Umbilical cord (tissue), 2 donors: ENCODE measurements at places on chromosomes 6 and 20. TPM values are rescaled to one million over a fixed set of nuclear protein-coding genes. Genes with fewer than 3 reads are reported as not detected.

Gene BNIP5
- 1.2 TPM for total RNA-seq

Gene ABHD16B
- not detected for total RNA-seq

Gene MMP24
- 0.24 TPM for total RNA-seq

Gene PXMP4
- total RNA-seq, result 11.3 TPM

Gene IP6K3
- 4.1 TPM for total RNA-seq

Gene PRDM1
- total RNA-seq, result 7.9 TPM

Gene PROKR2
- total RNA-seq, result not detected

Gene MUC22
- 6.5 TPM for total RNA-seq

Gene ULBP1
- total RNA-seq, result 1.2 TPM

Gene C4B
- total RNA-seq, result 32.3 TPM

Gene SPINT4
- total RNA-seq, result not detected

Gene TENT5A
- total RNA-seq, result 99.0 TPM

Gene CCM2L
- total RNA-seq, result 7.9 TPM

DNA sequence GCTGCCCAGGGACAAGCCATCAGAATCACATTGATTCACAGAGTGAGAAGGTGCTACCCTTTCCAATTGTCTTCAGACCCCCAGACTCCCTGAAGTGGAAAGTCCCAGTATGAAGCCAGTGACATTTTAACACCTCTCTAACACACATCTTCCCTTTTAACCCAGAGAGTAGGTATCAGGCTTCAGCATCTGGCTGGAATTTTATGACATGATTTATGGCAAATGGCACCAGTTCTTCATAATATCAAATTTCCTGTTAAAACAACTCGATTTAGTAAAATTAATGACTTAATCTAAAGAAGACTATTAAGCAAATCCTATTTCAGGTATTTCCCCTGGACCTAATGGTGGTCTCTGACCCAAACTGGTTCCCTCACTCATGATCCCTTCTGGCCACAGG is 25.0 kb downstream of the KCNB1 start:
- DNase-seq, result no peak

DNA sequence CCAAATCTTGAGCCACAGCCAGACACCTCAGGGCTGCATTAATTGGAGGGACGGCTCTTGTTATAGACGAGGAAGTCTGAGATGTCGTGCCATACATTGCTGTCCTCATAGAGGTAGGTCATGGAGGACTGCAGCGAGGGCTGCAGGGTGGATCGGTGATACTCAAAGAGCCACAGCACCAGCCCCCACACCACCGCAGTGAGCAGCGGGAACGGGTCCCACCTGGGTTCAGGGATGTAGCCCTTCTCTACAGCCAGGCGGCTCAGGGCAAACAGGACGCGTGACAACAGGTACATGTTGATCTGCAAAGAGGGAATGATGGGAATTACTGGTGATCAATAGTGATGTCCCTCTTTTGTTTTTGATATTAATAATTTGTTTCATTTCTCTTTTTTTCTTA is 12.4 kb downstream of the PXMP4 start:
- DNase-seq, result no peak

GRCh38 chr6:149840345-149841075 is 23.6 kb downstream of the LRP11 start:
- DNase-seq, result peak; percentile 56

DNA sequence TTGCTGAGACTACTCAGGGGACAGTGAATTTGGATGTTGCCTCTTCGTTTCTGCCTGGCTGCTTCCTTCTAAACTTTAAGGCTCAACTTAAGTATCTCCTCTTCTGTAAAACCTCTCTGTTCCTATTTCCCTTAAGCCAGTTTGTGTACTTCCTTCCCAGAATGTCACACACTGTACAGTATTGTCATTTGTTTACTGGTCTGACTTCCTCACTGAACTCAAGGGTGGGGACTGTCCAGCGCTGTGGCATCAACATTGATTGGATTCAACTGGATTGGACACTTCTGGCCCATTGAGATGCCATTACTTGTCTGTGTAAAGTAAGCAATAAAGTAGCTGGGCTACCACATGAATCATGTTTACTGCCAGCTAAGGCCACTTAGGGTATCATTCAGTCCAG is 69.7 kb downstream of the ANKS1A start:
- DNase-seq, result no peak

GRCh38 chr6:17012421-17013225 is 89.2 kb upstream of the STMND1 start:
- peak; percentile 85 for DNase-seq

DNA sequence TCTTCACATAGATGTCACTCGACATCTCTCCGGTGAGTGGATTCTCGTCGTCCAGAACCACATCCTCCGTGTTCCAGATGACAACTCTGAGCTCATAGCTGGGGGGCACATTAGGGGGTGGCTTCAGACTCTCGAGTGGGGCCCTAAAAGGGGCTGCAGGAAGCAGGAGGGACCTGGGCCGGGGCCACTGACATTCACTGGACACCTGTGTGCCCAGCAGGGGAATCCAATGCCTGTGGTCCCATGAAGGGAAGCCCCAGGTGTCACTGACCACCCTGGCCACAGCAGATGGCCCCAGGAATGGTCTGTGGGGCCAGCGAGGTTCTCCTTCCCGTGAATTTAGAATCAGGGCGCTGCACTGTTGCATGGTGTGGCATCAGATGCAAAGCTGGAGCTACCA is 18.7 kb downstream of the ERGIC3 start:
- DNase-seq, result no peak

DNA sequence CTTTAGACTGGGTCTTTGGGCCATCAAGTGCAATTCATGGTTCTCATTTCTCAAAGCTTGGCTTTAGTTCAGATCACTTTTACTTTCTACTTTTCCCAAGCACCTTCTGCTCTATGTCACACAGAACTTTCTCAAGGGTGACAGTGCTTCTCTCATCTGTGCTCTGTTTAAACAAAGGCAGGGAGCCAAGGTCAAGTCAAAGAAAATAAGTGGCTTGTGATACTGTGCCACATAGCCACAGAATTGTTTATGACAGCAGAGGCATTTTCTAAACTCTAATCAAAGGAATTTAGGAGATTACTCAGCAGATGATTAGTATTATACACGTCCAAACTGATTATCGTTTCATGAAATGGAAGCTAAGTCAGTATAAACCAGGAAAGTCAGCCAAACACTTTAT is 348.0 kb downstream of the HDGFL1 start:
- DNase-seq, result peak; percentile 26

- DNase-seq, result no peak
These were observed 99.0 kb upstream of the TNFAIP3 start for GRCh38 chr6:137767911-137768690.

DNA sequence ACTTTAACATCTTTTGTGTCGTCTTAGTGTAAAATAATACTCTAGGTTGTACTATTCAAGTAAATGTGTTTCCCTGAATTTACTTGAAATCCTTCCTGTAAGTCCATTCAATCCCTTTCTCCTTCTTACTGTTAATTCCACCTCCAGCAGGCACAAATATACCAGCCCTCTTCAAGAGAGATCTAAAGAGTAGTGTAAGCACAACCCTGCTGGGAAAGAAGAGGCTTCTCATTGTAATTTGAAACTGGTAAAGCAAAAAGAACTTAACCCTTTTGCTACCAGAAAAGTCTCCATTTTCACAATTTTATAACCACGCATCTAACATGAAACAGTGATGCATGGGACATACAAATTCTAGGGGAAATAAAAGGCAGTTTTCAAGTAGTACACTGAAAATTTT is at the start of gene BMP5:
Gene BMP5, minus strand, starts transcription at position 191 of the 400 bp plus-strand sequence. CDS start 725 bp downstream, outside the sequence.
- DNase-seq, result peak; percentile 82

DNA sequence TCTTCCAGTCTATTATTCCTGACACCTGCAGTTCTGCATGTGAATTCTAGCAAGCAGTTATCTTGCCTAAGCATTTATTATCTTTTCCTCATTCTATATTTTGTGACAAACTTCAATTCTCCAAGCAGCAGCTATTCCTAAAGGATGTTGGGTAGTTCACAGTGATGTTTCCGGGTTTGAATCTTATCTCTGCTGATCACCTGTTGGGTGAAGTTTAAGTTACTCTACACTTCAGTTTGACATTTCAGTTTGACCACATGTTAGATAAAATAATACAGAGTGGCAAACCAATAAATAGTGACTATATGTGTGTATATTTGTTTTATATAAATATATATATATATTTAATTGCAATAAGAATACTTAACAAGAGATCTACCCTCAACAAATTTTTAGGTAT is 168.6 kb downstream of the ADGRG6 start:
- no peak for DNase-seq

DNA sequence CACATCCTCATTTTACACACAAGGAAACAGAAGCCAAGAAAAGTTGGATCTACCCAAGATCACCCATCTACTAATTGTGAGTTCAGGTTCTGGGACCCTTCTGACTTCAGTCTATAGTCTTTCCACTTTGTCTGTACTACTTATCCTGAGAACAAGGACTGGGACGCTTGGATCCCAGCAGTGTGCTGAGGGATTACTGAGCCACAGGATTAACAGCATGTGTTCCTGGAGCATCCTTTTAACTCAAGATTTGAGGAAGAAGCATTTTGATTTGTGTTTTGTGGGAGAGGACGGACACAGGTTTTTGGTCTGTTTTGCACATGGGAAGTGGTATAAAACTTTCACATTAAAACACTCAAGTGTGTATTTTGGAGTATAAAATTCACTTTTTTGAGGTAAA is 4.4 kb downstream of the ENPP4 start:
- no peak for DNase-seq

DNA sequence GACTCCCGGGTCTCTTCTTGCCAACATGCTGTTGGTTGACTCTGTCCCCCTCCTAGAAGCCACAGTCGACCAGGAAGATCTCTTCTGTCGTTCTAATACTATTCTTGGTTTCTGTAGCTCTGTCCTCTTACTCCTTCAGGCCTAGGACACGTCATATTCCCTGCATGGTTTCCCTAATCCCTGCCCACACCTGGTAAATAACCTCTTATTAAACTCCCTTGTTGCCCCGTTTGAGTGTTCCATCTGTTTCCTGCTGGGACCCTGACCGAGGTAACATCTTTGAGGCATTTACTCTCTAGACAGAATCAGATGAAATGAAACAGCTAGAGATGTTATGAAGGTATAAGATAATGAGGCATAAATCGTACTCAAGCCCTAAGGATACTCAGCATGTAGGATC is 68.1 kb downstream of the PLCB4 start:
- DNase-seq, result no peak

- DNase-seq, result no peak
These were observed 17.9 kb downstream of the CD40 start for GRCh38 chr20:46135856-46136633.

DNA sequence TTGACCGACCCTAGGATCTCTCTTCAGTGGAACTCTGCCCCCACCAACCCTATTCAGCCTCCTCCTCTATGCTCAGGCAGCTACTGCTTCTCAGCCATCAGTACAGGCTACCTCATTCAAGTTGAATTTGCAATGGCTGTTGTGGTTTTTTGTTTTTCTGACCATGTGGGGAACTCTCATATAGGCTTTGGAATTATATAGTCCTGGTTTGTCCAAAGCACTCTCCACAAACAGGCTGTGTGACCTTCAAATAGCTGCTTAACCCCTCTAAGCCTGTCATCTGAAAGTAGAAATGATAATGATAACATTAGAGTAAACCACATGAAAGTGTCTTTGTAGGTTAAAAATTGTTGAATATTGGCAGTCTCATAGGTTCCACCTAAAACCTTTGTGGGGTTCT is 80.3 kb downstream of the UNC5CL start:
- no peak for DNase-seq

DNA sequence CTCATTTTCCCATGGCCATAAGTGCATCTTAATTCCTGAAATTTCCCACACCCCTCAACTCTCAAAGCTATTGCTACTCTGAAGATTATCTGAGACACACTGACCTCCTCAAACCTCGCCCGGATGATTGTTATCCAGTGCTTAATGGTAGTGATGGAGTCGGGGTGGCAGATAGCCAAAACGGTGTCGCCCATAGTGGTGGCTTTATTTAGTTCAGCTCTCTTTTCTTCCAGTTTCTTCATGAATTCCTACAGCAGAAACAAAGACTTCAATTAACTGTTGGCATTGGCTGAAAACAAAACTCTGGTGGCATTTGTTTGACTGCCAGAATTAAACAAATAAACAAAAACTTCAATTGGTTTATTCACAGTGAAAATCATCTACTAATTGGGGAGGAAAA is 165.4 kb downstream of the DST start:
- DNase-seq, result no peak

DNA sequence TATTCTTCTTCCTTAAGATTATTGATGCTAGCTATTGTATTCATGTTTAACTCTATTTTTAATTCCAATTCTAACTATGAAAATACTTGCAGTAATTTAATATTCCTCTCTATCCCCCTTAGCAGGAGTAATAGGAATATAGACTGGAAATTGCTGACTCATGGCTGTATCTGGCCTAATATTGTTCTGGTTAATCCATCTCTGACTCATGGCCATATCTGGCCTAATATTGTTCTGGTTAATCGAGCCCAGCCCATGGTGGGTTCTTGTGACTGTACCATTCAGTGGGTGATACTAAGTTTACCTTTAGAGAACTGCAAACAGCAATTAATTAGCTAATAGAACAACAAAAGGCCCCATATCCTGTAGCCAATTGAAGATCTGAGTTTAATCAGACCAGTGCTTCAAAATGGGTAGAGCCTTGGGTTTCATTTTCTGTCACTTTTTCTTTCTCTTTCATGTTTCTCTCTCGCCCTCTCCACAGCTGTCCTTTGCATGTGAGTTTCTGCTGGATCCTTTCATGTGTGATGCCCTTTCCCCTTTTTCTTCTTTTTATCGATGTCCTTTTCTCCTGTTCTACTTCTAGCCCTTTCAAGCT is 50.6 kb downstream of the SLC22A3 start:
- DNase-seq, result no peak

GRCh38 chr20:25247956-25248785 is at the start of gene PYGB:
Gene PYGB (plus strand): TSS chr20:25248085. CDS start chr20:25248179, 94 bp downstream.
- peak; percentile 82 for DNase-seq

DNA sequence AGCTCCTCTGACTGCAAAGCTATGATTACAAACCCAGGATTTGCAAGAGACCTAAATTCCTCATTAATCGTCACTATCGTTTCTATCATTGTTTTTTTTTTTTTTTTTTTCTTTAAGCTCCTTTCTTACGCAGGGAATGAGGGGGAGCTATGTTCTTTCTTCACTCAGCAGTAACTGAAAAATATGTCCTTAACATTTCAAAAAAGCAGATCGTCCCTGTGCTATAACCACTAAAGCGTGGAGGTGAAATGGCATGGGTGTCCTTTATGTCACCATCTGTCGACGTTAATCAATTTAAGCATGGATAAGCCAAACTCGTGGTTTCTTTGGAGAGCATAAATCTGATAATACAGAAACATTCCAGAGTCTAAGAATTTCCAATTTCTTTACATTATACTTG is 67.9 kb upstream of the TRAF3IP2 start:
- DNase-seq, result no peak

- DNase-seq, result no peak
These were observed 31.1 kb downstream of the VSTM2L start for GRCh38 chr20:37933786-37934633.

GRCh38 chr6:144053601-144054000 is 41.8 kb downstream of the SF3B5 start:
- DNase-seq, result no peak

- DNase-seq, result no peak
These were observed 11.4 kb downstream of the SYTL3 start for GRCh38 chr6:158661156-158661685.
